ENCODE measurements at places on chromosomes 7 and 10. TPM values are rescaled to one million over a fixed set of nuclear protein-coding genes. Genes with fewer than 3 reads are reported as not detected.

The APBB1IP gene
- 6.2 TPM for total RNA-seq

The SEMA3A gene
- 5.2 TPM for total RNA-seq

The NME8 gene
- not detected for total RNA-seq

The MYL7 gene
- total RNA-seq: not detected

All from A549 treated with Mapracorat at 1 μM for 4 hours (cell line).